ENCODE measurements at places on chromosomes 1 and 21.

DNA sequence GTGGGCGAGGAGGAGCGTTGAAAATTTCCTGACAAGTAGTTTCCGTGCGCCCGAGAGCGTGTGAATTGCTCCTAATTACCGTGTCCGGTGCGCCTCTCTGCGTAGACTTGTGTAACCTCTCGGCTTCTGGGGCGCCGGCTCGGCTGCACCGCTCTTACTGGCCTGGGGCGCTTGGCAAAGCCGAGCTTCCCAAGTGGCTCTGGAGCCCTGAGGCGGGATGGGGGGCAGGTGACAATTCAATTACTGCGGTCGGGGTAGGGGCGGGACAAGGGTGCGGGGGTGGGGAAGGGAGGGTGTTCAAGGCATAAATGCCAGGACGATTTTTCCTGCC is 392 bp upstream of the DMRTA2 start:
- DNase-seq: no peak

DNA sequence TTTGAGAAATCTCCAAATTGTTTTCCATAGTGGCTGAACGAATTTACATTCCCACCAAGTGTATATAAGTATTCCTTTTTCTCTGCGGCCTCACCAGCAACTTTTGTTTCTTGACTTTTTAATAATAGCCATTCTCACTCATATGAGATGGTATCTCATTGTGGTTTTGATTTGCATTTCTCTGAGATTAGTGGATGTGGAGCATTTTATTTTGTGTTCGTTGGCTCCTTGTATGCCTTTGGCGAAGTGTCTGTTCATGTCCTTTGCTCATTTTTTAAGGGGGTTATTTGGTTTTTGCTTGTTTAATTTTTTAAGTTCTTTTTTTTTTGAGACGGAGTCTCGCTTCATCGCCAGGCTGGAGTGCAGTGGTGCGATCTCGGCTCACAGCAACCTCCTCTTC is 45.1 kb upstream of the MPC2 start:
- DNase-seq: no peak

- DNase-seq: no peak
Measured at GRCh38 chr1:6975331-6976043, 190.2 kb downstream of the CAMTA1 start.

DNA sequence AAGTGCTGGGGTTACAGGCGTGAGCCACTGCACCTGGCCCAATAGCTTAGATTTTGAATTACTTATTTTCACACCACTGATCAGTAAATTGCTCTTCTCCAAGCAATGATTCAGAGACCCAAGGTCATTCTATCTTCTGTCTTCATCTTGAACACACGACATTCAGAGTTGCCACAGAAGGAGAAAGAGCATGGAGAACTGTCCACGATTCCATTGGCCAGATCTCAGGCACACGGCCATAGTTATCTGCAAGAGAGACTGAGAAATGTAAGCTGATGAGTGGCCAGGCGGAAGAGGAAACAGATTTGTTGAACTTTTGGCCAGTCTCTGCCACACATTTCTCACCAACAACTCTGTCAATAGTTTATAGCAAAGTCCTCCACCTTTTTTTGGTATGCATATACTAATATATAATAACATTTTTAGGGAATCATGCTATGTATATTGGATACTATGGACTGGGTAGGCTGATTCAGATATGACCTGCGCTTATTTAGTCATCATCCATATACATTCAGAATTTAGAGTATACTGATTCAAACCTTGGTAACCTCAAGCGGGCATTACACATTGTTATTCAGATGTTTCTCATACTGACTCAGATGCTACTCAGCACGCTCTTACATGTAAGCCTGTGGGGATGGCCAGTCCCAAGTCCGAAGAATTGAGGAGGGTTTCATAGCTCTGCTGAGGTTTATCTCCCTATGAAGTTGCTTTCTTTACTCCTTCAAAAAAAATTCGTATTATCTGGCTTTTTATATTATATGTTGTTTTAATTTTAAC is 25.5 kb upstream of the CAP1 start:
- DNase-seq: peak; percentile 55

DNA sequence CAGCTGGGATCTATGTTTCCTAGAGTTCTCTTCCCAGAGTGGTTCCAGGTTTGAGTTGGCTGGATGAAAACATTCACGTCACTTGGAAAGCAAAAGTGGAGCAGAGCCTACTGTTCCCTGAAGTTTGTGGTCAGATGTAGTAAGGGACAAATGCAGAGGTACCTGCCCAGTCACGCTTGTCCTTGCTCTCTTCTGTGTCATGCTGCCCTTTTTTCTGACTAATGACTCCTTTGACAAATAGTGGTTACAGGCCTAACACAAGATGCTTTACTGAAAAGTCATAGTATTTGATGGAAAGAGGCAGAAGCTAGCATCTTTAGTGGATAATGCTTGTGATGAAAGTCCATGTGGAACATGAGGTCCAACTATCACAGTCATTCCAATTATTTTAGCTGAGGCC is 881.4 kb upstream of the B3GALT2 start:
- no peak for DNase-seq

DNA sequence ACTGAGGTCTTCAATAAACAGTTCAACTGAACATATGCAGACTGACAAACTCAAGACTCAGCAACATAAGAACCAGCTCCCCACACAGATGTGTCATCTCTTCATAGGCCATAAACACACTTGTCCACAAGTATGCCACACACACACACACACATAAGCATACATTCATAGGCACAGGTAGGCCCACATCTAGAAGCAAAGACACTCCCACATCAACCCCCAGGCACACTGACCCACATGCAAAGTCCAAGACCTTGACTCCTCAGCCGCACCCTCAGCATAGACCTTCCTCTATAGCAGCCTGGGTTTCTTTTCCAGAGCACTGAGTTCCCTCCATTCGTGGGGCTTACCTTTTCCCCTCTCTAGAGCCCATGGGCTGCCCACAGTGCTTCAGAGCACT is 1.4 kb downstream of the LAD1 start:
- no peak for DNase-seq

DNA sequence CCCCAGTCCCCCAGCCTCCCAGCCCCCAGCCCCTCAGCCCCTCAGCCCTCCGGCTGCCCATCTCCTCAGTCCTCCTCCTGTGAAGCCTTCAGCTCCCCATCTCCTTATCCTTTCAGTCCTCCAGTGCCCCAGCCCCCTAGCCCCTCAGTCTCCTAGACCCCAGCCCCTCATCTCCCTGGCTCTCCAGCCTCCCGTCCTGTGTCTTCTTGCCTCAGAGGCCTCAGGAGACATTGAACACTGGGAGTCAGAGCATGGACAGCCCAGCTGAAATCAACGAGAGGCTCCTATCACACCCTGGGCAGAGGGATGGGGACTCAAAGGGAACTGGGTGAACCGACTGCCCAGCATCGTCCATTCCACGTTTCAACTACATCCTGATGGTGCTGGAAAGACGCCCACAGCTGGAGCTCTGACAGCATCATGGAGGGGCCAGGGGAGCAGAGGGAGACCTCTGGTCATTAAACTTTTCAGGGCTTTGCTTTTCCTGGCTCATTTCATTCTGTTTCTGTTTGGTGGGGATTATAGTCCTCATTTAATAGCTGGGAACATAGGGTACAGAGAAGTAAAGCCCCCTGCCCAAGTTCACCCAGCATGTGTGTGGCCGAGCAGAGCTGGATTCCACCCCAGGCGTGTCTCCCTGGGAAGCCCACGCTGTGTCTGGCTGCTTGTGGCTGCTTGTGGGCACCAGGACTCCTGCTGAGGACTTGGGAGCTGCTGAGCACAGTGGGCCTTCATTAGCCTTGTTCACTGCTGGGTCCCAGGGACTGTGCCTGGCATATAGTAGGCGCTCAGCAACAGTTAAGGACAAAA is 396.7 kb downstream of the PTPRU start:
- DNase-seq: no peak

- DNase-seq: no peak
Measured at GRCh38 chr21:37749132-37749531, 167.1 kb downstream of the KCNJ6 start.

DNA sequence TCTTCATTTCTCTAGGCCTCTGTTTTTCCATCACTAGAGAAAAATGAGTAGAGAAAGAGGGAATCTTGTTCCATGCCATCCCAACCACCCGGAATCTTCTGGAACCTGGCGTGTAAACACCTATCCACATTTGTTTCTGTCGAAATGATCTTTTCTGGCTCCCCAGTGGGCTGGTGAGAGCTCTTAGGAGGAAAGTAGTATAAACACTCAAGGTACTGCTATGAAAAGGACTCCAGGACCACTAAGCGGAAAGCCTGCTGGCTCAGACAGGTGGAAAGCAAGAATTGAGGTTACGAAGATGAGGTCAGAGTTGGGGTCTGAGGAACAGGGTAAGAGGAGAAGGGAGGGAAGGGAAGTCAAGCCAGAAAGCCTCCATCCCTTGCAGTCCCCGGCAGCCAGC is 90.8 kb downstream of the PLXNA2 start:
- no peak for DNase-seq

DNA sequence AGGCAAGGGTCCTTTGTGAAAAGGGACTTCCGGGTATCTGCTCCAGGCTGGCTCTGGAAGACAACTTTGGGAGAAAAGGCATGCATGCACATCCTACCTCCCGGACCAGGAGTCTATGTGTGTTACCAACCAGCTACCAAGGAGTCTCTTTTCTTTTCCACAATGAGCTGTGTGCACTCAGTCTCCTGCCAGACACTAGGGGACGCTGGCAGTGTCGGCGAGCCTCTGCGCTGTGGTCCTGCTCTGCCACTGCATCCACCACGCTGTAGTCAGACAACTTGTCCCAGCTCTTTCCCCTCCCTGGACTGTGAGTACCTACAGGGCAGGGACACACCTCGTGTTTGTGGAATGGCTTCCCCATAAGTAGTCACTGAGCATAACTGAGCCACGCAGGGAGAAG is 5.1 kb upstream of the SSR2 start:
- DNase-seq: no peak

DNA sequence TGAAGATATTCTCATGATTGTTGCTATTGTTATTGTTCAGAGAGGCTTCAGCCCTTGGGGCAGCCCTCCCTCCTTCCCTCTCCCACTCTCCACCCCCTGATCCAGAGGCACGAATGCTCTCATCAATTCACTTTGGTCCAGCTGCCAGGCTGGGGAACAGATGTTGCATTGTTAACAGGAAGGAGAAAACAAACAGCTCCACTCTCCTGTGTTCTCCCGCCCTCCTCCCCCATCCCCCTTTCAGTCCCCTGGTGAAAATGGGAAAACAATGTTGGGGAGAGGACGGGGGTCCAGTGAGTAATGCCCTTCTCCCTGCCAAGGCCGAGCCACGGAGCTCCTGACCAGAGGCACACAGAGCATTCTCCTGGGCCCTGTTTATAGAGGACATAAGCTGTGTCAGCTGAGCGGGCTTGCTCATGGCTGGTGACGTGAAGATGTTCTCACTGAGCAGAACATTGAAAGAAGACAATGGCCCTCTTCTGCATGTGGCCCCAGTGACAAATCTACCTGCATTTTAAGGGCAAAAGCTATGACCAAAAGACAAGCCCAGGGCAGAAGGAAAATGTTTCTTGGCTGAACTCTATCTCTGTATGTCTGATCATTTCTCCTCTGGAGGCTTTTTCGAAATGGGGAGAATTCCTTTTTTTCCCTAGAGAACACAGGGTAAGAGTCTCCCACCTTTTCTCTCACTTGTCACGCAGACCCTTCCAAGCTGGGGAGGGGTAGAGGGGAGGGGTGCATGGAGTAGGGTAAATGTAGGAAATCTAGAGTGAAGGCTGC is 111.7 kb downstream of the GLUL start:
- DNase-seq: no peak

- no peak for DNase-seq
Measured at GRCh38 chr1:77686796-77687518, 4.5 kb upstream of the ZZZ3 start.

GRCh38 chr1:76250271-76250670 is 175.7 kb downstream of the ST6GALNAC3 start:
- no peak for DNase-seq

- DNase-seq: no peak
Measured at GRCh38 chr1:181310560-181310959, 172.8 kb upstream of the CACNA1E start.
